ENCODE measurements at places on chromosomes 12 and 14.

- DNase-seq: no peak
Measured at GRCh38 chr14:51518711-51519110, 133.0 kb upstream of the FRMD6 start.

- no peak for DNase-seq
Measured at GRCh38 chr12:32877601-32878459, 18.7 kb downstream of the PKP2 start.

- peak; percentile 56 for DNase-seq
Measured at GRCh38 chr12:83823386-83824045, 1089.1 kb downstream of the SLC6A15 start.

- peak; percentile 72 for DNase-seq
Measured at GRCh38 chr12:49983892-49984291, 11.1 kb downstream of the AQP6 start.

Data from bronchial epithelial cell (primary cell).